ENCODE measurements at places on chromosomes 13 and 19. TPM values are rescaled to one million over a fixed set of nuclear protein-coding genes. Genes with fewer than 3 reads are reported as not detected.

NEK5 gene
- not detected for total RNA-seq

ZBTB45 gene
- total RNA-seq: 4.8 TPM

ICAM4 gene
- total RNA-seq: not detected

ZNF431 gene
- total RNA-seq: 32.4 TPM

SOX1 gene
- total RNA-seq: not detected

PRR22 gene
- 2.9 TPM for total RNA-seq

MAMSTR gene
- total RNA-seq: 0.17 TPM

RYR1 gene
- total RNA-seq: 1.8 TPM

PSG3 gene
- total RNA-seq: not detected

CEACAM19 gene
- total RNA-seq: 0.25 TPM

CD22 gene
- 9.1 TPM for total RNA-seq

RASGRP4 gene
- total RNA-seq: not detected

NLRP7 gene
- total RNA-seq: not detected

ICAM5 gene
- total RNA-seq: not detected

ZNF536 gene
- total RNA-seq: not detected

CEACAM5 gene
- total RNA-seq: not detected

PALM3 gene
- not detected for total RNA-seq

HIPK4 gene
- 0.14 TPM for total RNA-seq

MBD3L2 gene
- total RNA-seq: not detected

KCNRG gene
- total RNA-seq: 0.73 TPM

FOXA3 gene
- total RNA-seq: not detected

UBE2L5 gene
- not detected for total RNA-seq

RXFP2 gene
- total RNA-seq: not detected

PDS5B gene
- total RNA-seq: 44.9 TPM

ALOX5AP gene
- 16.6 TPM for total RNA-seq

CA11 gene
- 11.2 TPM for total RNA-seq

CGB3 gene
- total RNA-seq: not detected

ZNF540 gene
- 20.1 TPM for total RNA-seq
